ENCODE measurements at places on chromosomes 12 and 14.

- DNase-seq: peak; percentile 67
Measured at GRCh38 chr12:11486623-11487444, 91.5 kb upstream of the PRB2 start.

- DNase-seq: no peak
Measured at GRCh38 chr14:56797569-56798446, 12.5 kb downstream of the OTX2 start.

DNA sequence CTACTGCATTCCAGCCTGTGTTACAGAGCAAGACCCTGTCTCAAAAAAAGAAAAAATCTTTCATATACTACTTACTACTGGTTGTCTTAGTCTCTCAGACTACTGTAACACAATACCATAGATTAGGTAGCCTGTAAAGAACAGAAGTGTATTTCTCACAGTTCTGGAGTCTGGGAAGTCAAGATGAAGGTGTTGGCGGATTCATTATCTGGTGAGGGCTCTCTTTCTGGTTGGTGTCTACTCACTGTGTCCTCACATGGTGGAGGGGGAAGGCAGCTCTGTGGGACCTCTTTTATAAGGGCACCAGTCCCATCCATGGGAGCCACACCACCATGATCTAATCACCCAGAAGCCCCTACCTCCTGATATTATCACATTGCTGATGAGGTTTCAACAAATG, 14.4 kb downstream of the WDR20 start:
- no peak for DNase-seq

GRCh38 chr12:94560431-94561221, 89.7 kb downstream of the TMCC3 start:
- DNase-seq: peak; percentile 38

GRCh38 chr12:71682466-71682865, 3.4 kb upstream of the TMEM19 start:
- no peak for DNase-seq

DNA sequence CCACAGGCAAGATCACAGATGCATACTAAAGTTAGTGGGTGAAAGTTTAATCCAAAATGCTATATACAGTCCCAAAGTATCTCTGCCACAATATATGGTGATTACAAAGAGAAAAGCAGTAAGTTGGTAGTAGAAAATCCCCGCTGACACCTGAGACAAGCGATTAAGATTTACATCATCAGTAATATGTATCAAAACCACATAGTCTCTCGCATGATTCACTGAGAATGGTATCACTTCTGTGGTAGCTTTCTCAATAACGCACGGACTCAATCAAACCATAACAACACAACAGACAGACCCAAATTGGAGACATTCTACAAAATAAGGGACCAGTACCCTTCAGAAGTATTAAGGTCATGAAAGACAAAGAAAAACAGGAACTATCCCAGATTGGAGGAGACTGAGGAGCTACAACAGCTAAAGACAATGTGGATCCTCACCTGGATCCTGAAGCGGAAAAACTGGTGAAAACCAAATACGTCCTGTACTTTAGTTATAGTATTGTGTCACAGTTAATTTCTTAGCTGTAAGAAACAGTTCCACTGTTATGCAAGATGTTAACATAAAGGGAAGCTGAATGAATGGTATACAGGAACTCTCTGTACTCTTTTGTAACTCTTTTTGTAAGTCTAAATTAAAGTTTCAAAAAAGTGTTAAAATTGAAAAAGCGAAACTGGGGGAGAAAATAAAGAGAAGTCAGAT, 51.0 kb downstream of the SPTLC2 start:
- DNase-seq: no peak

DNA sequence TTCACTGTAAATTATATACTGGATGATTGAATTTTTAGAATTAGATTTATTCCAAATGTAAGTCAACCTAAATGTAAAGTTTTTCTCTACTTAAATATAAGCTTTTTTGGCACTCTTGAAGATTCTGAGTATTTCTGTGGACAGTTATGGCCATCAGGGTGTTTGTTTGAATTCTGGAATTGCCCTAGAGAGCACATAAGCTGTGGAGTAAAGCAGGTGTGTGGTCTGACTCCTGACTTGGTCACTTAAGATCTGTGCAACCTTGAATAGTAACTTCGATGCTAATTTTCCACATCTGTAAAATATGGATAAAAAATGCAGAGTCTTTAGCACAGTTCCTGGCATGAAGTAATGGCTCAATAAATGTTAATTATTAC, 64.4 kb downstream of the FUT8 start:
- no peak for DNase-seq

DNA sequence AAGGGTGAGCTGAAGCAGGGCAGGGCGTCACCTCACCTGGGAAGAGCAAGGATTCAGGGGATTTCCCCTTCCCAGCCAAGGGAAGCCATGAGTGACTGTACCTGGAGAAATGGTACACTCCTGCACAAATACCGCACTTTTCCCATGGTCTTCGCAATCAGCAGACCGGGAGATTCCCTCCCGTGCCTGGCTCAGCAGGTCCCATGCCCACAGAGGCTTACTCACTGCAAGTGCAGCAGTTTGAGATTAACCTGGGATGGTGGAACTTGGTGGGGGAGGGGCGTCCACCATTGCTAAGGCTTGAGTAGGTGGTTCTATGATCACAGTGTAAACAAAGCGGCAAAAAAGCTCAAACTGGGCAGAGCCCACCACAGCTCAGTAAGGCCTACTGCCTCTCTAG, 11.0 kb upstream of the DHRS4 start:
- DNase-seq: no peak

DNA sequence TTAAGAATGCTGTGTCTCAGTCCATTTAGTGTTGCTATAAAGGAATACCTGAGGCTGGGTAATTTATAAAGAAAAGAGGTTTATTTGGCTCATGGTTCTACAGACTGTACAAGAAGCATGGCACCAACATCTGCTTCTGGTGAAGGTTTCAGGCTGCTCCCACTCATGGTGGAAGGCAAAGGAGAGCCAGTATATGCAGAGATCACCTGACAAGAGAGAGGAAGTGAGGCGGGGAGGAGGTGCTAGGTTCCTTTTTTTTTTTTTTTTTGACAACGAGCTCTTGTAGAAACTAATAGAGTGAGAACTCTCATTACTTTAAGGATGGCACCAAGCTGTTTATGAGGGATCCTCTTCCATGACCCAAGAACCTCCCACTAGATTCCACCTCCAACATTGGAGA, 121.6 kb downstream of the NUBPL start:
- no peak for DNase-seq

DNA sequence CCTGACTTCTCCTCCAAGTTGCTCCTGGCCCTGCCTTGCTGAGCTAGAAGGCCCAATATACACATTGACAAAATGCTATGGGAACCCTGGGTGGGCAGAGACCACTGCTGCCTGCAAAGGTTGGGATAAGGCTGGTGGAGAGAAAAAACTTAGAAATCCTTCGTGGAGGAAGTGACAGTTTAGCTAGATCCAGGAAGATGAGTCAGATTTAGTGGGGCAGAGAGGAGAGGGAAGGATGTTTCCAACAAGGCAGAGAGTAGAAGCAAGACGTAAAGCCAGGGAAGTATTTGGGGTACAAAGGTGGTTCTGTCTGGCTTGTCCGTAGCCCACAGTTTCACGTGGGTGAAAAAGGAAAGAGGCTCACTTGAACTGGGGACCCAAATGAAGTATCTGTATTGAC, 69.0 kb upstream of the CLMN start:
- no peak for DNase-seq

- DNase-seq: no peak
Measured at GRCh38 chr14:88853129-88853528, 28.7 kb downstream of the TTC8 start.

DNA sequence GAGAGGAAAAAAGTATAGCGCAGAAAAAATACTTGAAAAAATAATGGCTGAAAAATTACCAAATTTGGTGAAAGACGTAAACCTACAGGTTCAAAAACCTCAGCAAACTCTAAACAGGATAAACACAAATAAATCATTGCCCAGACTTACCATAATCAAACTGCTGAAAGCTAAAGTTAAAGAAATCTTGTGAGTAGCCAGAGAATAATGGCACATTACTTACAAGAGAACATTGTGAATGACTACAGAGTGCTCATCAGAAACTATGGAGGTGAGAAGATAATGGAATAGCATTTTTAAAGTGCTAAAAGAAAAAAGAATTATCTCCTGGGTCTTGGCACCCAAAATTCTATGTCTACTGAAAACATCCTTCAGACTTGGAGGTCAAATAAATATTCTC, 36.0 kb downstream of the ATF1 start:
- no peak for DNase-seq

DNA sequence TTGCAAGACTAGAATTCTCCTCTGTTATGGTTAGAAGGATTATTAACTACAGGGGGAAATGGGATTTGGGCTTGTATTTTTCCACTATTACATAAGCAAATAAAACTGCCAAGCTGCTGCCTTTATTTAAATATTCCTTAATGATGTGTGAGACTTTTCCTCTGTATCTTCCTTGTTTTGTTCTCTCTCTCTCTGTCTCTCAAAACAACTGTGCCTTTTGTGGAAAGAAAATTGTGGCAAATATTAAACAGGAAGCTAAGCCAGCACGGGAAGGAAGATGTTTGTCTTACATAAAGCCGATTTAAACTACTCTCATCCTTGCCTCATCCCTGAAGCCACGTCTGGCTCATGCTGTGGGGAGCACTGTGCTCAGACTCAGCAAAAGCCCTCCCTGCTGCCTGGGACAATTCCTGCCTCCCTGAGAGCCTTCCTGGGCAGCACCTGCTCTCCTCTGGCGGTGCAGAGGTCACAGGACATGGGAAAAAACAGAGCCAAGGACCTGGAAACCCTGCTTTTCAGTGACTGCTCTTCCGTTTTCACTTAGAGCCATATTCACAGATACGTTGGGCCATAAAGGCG, 237.2 kb downstream of the SLC15A4 start:
- no peak for DNase-seq

All from anterior cingulate cortex (tissue), 58 donors.